Fibroblast of villous mesenchyme (primary cell): ENCODE measurements at places on chromosomes 4 and X.

DNA sequence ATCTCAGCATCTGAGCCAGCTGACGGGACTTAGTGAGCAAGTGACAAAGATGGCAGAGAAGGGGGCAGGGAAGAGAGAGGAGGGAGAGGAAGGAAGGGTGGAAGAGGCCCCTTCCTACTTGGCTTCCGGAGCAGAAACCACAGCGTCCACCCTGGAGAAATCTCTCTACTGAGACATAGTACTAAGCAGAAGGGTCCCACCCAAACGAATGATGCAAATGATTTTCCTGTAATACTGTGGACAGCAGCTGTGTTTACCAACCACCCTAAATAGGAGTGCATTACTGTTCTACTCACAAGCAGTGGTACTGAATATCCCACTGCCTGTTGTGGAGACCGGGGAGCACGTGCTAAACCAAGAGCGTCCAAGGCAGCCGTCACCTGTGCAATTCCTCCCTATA lies 29.4 kb downstream of the DTHD1 start:
- no peak for DNase-seq

DNA sequence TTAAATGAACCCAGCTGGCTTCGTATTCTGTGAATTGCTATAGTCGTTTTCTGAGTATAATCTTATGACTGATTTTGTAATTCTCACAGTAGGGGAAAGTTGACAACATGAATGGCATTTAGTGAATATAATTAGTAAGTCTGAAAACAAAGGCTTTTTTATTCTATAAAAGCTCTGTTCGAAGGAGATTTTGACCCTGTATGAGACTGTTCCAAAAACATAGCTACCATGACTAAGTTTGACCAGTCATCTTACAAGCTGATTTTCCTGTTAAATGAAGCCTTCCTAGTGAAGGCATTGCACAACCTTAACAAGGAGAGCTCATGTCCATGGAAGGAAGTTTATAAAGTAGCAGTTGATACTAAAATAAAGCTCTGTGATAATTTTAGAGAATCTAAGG lies 242.3 kb downstream of the RPA4 start:
- DNase-seq = peak; percentile 14

GRCh38 chrX:38649221-38649620 lies 87.9 kb downstream of the TSPAN7 start:
- DNase-seq = no peak

- no peak for DNase-seq
Measured at GRCh38 chr4:182600093-182600492, 317.1 kb downstream of the DCTD start.

- DNase-seq = no peak
Measured at GRCh38 chrX:65407157-65407626, 127.4 kb downstream of the LAS1L start.

- DNase-seq = no peak
Measured at GRCh38 chr4:21697583-21697982, 251.0 kb downstream of the KCNIP4 start.

DNA sequence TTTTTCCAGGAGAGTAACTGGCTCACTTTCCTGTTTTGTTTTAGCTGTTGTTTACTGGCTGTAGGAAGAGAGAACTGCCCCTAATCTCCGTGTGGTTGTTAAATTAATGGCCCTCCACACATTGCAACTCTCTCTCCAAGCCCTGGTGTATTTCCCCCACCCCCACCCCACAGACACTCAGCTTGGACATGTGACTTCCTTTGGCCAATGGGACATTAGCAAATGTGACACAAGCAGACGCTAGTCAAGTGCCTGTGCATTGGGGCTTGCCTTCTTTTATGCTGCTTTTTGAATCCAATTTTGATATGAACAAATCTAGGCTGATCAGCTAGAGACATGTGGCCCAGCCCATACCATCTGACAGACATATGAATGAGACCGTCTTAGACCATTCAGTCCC lies 59.6 kb upstream of the TAB3 start:
- no peak for DNase-seq

GRCh38 chr4:87559090-87559837 lies 30.1 kb upstream of the SPARCL1 start:
- DNase-seq = no peak

DNA sequence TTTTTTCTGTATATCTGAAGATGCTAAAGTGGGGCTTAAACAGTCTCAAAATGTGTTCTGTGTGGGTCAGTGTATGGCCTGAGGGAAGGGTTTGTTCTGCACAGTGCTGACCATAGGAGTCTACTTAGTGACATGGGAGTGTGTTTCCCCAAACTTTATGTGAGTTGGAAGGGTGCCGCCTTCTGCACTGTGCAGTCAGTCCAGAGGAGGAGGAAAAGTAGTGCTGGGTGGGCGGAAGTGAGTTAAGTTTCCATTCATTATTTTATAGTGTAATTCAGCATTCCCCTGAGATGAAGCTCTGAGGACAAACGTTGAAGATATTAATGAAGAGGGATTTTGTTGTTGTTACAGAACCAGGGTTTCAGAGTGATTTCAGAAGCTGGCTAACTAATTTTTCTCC lies 2.9 kb downstream of the CHST7 start:
- DNase-seq = peak; percentile 41

GRCh38 chrX:78517124-78517523 lies 142.0 kb downstream of the RTL3 start:
- no peak for DNase-seq

DNA sequence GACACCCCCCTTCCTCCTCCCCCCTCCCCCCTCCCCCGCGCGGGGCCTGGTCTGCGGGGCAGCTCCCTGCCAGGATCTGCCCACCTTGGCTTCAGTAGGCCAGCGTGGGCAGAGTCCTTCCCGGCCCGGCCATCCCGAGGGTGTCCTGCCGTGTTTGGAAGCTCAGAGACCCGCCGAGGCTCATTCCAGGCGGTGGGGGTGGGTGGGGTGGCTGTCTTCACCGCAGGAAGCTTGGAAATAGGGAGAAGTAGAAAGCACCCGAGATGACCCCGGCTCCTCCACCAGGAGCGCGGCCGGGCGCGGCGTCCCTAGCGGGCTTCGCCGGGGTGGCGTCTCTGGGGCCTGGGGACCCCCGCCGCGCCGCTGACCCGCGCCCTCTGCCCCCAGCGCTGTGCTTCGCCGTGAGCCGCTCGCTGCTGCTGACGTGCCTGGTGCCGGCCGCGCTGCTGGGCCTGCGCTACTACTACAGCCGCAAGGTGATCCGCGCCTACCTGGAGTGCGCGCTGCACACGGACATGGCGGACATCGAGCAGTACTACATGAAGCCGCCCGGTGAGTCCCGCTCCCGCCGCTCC lies 1.6 kb downstream of the NAT8L start:
- no peak for DNase-seq

- no peak for DNase-seq
Measured at GRCh38 chr4:40214038-40214437, 17.2 kb downstream of the RHOH start.

DNA sequence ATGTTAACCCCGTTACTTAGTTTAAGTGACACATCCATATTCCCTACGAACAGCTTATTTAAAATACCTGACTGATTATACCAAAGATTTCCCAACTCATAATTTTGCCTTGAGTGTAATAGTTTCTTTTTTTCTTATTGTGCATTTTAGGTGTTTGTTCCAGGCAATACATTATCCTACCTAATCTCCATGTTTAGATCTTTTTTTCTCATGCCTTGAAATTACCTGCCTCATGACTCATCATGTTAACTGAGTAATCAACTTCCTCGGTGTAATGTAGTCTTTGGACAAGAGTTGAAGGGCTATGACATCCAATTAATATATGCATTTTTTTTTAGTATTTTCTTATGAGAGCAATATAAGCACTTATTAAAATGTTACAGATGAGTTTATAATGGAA lies 228.7 kb upstream of the ANKRD50 start:
- DNase-seq = no peak
